ENCODE measurements at places on chromosomes 12 and 14. TPM values are rescaled to one million over a fixed set of nuclear protein-coding genes. Genes with fewer than 3 reads are reported as not detected.
A peak's percentile ranks its signal among the peaks of the same experiment; 100 is the strongest.

DNA sequence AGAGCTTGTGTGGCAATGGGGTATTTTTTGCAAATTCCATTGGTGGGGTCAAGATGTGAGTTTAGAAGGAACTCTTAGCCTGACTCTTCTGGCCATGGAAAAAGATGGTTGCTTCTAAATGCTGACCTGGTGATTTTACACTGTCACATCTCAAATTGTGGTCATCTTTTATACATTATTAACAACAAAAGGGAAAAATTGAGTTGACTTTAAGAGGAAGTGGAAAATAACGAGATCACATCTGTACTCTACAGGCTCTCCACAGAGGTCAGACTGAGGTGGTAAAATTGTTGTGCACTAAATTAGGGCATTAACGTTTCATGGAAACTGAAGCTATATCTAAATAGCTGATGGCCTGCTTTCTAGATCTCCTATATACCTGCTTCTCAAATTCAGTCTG is 44.7 kb downstream of the PTPN11 start:
- no peak for DNase-seq

- DNase-seq: no peak
These were observed 6.5 kb downstream of the CCDC60 start for GRCh38 chr12:119341020-119341419.

DNA sequence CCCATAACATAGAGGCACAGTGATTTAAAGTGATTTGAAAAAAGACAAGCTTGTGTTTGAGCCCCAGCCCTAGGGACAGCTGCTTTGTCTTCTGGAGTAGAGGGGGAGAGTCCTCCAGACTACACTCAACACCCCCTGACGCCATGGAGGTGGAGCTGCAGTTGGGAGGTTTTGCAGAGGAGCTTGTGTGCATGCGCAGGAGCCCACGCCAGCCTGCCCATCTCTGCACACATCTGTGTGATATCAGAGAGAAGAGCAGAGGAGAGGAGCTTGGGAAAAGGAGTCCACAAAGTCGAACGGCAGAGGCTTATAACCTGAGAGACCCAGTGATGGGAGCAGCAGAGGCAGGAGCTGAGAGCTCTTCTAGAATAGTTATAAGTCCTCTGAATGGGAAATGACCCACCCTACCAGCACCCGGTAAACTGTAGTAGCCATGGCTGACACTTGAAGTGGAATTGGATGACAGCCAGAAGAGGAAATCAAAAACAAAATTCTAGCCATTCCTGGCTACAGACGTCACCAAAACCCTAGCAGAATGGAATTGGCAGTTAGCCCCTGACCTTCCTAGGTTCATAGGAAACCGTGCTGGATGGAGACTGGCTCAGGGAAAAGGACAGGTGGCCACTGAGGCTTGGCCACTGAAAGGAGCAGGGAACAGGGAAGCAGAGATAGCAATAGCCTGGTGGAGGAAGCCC is 185.1 kb upstream of the VASH1 start:
- no peak for DNase-seq

DNA sequence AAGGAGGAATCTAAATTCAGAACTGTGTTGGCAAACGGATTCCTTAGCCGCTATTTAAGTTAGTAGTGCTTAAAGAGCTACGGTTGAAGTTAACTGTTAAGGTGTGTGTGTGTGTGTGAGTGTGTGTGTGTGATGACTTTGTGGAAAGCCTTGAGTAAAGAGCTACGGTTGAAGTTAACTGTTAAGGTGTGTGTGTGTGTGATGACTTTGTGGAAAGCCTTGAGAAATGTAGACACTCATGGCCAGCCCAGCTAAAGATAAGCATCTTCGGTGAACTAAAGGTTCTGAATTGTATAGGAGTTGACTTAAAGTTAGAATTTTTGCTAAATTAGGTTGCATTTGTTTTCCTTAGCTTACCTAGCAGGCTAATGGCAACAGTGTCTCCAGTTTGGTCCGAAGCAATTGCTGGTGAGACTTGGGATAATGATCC is 1.4 kb downstream of the KTN1 start:
- DNase-seq: no peak

- no peak for DNase-seq
These were observed 65.2 kb upstream of the DIO3 start for GRCh38 chr14:101495827-101496775.

DNA sequence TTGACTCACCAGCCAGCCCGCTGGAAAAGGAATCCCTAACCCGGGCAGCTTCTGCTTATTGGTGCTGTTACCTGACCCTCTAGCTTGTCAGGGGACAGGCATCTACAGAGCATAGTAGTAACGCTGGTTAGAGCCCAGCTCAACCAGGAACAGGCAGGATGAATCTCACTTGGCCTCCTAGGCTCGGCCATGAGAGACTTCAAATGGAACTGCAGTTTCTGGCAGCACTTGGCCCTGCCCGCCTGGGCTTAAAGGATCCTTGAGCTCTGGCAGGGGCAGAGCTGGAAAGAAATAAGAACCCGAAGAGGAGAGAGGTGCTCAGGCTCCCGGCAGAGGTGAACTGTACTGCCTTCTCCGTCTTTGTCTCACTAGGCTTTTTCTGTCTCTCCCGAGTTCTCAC is 2.3 kb upstream of the LHX5 start:
- DNase-seq: no peak

DNA sequence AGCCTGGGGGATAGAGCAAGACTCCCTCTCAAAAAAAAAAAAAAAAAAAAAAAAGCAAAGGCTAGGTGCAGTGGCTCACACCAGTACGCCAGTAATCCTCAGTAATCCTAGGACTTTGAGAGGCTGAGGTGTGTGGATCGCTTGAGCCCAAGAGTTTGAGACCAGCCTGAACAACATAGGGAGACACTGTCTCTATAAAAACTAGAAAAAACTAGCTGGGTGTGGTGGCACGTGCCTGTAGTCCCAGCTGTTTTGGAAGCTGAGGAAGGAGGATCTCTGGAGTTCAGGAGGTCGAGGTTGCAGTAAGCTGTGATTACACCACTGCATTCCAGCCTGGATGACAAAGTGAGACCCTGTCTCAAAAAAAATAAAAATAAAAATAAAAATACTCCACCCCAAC is 8.9 kb upstream of the RBM25 start:
- DNase-seq: no peak

- no peak for DNase-seq
These were observed 72.0 kb downstream of the SYNE3 start for GRCh38 chr14:95444132-95445129.

DNA sequence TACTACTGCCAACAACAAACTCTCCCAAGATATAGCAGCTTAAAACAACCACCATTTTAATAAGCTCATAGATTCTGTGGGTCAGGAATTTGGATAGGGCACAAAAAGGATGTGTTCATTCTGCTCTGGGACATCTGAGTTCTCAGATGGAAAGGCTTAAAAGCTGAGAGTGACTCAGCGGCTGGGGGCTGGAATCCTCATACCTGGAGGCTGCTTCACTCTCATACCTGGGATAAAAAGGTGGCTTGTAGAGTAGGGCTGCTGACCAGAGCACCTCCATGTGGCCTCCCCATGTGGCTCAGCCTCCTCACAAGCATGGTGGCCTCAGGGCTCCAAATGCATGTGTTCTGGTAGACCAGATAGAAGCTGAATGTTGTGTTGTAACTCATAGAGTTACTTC is 20.2 kb upstream of the PELI2 start:
- DNase-seq: no peak

DNA sequence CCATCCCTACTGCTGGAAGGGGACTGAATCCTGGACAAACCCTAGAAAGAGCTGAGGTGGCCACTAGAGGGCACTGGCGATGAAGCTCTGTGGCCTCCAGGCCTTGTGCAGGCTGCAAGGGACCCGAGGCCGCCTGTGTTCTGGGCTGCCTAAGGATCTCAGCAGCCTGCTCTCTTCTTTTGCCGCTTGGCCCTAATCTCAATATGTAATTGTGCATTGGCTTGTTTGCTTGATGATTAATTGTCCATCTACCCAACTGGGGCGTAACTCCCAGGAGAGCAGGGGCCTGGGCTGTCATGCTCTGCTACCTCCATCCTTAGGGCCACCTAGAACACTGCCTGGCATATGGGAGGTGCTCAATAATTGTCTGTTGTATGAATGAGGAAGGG is 73.8 kb downstream of the SYNE3 start:
- DNase-seq: peak; percentile 68

GRCh38 chr14:100329233-100330006 is 6.3 kb downstream of the SLC25A47 start:
- no peak for DNase-seq

DNA sequence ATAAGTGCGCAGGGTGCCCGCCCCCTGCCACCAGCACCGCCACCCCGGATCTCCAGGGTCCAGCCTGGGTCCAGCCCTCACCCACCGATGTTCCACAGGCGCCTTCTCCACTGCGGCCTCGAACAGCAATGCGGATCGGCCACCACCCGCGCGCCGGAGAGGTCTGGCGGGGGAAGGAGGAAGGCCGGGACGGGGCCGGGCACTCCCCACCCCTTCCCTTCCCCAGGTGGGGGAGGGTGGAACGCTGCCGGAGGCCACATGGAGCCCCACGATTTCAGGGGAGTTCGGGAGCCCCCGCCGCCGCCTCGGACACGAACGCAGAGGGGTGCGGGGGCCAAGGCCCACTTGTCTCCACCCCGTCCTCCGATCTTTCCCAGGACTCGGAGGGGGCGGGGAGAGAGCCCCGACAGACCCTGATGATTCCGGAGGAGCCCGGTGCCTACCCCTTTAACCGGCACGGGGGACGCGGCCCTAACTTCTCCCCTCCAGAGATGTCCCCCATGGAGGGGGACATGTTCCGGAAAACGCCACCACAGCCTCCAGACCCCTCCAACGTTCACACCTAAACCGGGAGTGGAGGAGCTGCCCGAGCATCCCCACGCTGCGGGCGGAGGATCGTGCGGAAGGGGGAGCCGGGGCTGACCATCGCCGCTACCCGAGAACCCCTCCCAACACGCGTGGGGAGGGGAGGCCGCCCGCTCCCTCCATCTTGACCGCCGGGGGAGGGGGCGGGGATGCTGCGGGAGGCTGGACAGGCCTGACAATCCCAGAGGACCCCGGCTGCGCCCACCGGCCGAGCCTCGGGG is 1.1 kb downstream of the ATXN2 start:
- peak; percentile 12 for DNase-seq

GRCh38 chr12:25801734-25802133 is 156.7 kb upstream of the RASSF8 start:
- no peak for DNase-seq

DNA sequence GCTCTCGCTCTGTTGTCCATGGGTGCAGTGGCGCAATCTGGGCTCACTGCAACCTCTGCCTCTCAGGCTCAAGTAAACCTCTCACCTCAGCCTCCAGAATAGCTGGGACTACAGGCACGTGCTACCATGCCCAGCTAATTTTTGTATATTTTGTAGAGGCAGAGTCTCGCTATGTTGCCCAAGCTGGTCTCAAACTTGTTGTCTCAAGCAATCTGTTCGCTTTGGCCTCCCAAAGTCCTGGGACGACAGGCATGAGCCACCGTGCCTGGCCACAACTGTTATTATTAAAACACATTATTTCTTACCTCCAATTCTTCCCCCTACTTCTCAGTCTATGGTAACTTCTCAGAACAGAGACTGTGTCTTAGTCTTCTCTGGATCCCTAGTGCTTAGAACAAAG is 143.3 kb downstream of the DICER1 start:
- DNase-seq: no peak

- no peak for DNase-seq
These were observed 15.0 kb downstream of the PMCH start for GRCh38 chr12:102182635-102183034.

GRCh38 chr12:52063981-52064649 is 5.7 kb upstream of the ATG101 start:
- no peak for DNase-seq

DNA sequence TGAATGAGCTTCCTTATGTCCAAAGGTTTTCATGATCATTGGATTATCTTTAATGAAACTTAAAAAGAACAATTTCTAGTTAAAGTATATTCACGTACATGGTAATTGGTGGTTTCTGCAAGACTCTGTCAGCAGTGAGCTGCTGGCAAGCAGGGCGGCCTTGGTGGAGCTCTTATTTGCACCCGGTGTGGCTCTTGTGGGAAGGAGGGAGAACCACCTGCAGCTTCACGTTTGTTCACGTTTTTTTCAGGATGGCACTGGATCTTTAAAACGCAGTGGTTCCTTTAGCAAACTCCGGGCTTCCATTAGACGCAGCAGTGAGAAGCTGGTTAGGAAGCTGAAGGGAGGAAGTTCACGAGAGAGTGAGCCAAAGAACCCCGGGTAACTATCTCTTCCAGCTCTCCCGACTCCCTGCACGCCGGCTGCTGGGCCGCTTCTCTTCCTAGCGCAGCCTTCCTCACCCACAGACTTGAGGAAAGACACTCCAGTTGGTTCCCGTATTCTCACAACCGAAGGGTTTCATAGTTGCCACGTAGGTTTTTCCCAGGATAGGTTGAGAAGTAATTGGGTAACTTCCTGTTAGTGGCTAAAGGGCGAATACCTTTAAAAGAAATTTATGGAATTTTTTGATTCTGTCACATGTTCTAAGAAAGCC is 28.3 kb downstream of the XRCC3 start:
- DNase-seq: no peak

- no peak for DNase-seq
These were observed 1519.5 kb upstream of the SEL1L start for GRCh38 chr14:83053022-83053710.

- no peak for DNase-seq
These were observed 22.7 kb upstream of the SRGAP1 start for GRCh38 chr12:63821781-63822251.

GRCh38 chr12:39619660-39620433 is at the start of gene ABCD2:
TSS of gene ABCD2 (minus strand) at chr12:39619803. CDS start at chr12:39619615, 188 bp downstream.
- DNase-seq: peak; percentile 87

GRCh38 chr12:109110988-109111495 is 5.3 kb upstream of the ACACB start:
- DNase-seq: peak; percentile 35

GRCh38 chr12:14886271-14886670 is 617 bp upstream of the MGP start:
- DNase-seq: no peak

DNA sequence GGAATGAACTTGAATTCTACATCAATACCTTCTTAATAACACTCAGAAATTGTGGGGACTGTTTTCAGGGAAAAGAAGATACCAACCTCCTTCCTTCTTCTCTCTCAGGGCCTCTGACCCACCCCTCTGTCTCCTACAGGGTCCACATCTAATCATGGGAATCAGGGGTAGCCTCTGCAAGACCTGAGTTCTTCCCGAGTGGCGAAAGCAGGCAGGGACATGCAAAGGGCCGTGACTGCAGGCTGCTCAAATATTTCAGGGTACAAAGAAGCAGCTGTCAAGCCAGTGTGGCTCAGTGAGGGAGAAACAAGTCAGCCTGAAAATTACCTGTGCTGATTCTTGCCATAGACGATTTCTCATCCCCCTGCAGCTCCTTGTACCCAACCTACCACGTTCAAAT is 123.1 kb upstream of the PARP11 start:
- DNase-seq: no peak

FLRT2 gene
- not detected for total RNA-seq

ALG10 gene
- 10.2 TPM for total RNA-seq

MYF5 gene
- total RNA-seq: not detected

CMA1 gene
- not detected for total RNA-seq
